IPS DF 19.7 (cell line): ENCODE measurements at places on chromosomes 2 and 18.

- no peak for DNase-seq
These were observed 134.0 kb downstream of the FTCDNL1 start for GRCh38 chr2:199716807-199717586.

- DNase-seq, result no peak
These were observed 334.8 kb downstream of the MYCN start for GRCh38 chr2:16275131-16275530.

- no peak for DNase-seq
These were observed 287.9 kb downstream of the ETAA1 start for GRCh38 chr2:67684991-67685390.

DNA sequence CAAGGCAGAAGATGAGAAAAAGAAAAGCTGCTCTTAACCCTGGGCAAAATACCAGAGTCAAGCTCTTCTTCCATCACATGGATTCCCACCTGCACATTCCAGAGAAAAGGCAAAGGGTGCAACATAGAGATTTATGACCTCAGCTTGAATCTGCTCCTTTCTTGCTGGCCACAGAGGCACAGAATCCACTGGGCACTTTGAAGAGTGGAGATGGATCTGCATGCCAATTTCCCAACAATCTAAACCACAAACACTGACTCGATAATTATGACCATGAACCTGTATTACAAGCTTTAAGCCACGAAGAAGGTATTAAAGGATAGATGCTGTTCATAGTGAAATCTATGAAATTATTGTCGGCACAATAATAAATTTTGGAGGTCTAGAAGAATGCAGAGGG lies 237.3 kb downstream of the PID1 start:
- DNase-seq, result no peak

DNA sequence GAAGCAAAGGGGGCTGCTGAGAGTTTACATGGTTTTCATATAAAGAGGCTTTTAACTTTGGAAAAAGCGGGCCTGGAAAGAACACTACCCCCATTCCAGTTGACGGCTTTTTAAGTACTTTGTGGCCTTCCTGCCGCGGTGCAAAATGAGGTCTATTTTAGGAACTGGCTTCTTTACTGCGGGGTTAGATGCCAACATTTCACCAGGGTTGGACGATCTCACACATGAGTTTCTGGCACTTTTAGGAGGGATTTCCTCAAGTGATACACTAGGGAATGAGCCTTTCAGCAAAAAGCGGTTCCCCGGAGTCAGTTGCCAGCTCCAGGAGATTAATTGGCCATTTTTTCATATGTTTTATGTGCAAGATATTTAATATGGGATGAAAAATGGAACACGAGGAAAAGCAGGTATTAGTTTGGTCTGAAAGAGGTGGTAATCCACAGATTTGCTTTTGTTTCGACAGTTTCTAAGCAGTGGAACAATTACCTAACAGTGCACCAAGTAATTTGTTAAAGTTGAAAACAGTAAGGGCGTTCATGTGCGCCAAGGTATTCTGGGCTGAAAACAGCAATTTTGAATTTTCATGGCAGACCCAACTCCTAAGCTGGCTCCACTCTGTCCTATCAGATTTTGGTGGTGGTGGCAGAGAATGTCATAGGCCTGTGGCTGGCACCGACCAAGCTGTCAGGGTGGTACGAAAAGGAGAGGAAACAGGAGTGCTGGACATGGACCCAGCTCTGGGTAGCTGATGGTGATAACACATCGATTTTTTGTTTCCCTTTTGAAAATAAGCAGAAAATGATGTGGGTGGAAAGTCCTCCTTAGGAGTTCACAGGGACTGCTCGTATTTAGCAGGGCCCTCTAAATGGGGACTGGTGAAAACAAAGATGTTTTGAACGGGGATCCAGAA lies 55.6 kb upstream of the FZD5 start:
- no peak for DNase-seq

- no peak for DNase-seq
These were observed 71.8 kb upstream of the STAM2 start for GRCh38 chr2:152247337-152247695.

- no peak for DNase-seq
These were observed 9.3 kb upstream of the CDH20 start for GRCh38 chr18:61323951-61324350.

DNA sequence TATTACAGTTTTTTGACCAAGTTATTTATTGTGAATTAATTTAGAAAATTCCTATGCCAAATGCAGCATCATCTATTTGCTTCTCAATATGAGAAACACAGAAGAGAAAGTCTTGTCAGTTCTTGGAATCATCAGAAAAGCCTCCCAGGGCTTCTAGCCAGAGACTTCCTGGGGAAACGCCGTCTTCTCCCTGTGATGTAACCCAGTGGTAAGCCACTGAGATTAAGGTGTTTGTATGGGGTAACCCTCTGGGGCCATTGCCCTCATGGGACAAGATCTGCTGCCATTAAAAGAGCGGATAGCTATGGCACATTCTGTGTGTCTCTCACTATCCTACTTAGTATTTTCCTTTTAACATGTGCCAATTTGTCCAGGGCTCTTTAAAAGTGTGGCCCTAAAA lies 28.0 kb downstream of the ANKRD29 start:
- no peak for DNase-seq

DNA sequence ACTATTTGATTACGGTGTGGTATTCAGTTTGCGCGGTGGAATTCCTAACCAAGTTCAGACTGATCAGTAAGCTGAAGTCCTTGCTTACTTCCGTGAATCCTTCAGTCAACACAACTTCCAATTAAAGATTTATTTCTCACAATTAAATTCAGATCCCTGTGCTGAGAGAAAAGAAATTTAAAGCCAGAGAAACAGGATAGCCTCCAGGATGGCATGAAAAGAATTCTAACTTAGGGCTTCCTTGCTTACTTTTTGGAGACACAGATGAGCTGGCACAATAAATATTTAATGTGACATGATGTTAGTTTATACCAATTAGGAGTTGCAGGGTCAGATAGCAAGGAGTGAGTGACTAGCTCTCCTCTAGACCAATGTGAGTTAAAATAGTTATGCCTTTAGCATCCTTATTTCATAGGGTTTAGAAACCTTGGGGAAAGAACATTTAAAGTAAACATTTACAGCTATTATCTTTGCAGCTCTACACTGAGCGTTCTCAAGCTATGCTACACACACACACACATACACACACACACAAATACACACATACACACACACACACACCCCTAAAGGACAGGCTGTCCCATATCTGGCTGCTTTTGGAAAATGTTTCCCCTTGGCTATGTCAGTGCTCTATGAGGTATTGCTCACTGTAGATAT lies 151.0 kb downstream of the TRIB2 start:
- DNase-seq, result no peak

DNA sequence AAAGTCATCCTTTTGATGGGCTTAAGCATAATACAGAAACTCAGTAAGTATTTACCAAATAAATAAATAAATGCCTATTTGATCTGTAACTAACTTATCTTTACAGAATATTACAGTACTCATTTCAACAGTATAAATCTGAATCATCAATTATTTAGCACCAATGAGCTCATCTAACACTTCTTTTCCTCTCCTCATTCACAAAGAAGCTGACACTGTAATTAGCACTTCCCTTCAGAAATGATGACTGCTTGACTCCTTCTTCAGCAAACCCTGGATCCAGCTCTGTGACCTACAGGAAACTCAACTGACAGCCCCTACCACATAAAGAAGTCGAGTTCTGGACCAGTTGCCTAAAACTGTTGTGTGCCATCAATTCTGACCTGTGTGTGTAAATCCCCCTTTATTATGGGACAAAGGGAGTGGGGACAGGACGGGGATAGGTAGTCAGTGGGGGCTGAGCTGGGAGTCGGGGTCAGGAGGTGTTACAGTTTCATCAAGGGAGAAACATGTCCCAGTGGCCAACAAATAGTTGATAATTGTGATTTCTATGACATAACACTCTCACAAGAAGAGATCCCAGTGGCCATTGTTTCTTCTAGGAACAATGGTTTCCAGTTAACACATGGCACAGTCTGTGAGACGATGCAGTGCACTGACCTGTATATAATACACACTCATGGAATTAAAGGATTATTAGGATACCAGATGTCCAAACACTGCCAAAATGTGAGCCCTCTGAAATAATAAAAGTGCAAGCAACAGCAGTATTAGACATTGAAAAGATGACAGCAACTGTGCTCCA lies 68.7 kb downstream of the STK39 start:
- DNase-seq, result no peak

GRCh38 chr2:140247451-140248195 lies 1467.4 kb upstream of the NXPH2 start:
- DNase-seq, result no peak
